ENCODE measurements at places on chromosomes 7 and 10. TPM values are rescaled to one million over a fixed set of nuclear protein-coding genes. Genes with fewer than 3 reads are reported as not detected.

RAB11FIP2 gene
- polyA plus RNA-seq: 58.7 TPM

TMEM139 gene
- polyA plus RNA-seq: 62.9 TPM

NPC1L1 gene
- polyA plus RNA-seq: 4.2 TPM

DNA sequence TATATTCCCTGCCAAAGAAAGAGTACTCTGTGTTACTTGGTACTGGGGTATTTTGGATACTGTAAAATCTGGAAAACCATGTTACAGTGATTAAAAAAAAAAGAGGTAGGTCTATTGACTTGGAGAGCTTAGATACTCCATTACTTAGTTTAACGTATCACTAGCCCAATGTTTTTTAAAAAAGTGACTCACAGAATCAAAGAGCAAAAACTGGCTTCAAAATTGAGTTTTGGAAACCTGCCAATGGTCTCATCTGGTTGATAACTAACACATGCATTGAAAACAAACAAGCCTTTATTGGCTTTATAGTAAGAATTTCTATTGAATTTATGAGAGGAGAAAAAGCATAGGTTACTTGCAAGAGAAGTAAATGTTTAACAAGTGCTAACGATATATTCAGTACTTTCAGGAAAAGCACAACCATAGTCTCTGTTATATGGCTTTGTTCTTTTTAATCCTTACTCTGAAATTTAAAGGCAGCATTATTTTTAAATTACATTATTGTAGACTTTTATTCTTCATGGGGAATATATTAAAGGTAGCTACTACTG is 563.3 kb upstream of the SORCS1 start:
- peak; percentile 31 for DNase-seq

GRCh38 chr7:44235582-44236332 is 35.0 kb downstream of the YKT6 start:
- DNase-seq: no peak

- no peak for DNase-seq
These were observed 86.3 kb downstream of the BAMBI start for GRCh38 chr10:28763471-28764170.

DNA sequence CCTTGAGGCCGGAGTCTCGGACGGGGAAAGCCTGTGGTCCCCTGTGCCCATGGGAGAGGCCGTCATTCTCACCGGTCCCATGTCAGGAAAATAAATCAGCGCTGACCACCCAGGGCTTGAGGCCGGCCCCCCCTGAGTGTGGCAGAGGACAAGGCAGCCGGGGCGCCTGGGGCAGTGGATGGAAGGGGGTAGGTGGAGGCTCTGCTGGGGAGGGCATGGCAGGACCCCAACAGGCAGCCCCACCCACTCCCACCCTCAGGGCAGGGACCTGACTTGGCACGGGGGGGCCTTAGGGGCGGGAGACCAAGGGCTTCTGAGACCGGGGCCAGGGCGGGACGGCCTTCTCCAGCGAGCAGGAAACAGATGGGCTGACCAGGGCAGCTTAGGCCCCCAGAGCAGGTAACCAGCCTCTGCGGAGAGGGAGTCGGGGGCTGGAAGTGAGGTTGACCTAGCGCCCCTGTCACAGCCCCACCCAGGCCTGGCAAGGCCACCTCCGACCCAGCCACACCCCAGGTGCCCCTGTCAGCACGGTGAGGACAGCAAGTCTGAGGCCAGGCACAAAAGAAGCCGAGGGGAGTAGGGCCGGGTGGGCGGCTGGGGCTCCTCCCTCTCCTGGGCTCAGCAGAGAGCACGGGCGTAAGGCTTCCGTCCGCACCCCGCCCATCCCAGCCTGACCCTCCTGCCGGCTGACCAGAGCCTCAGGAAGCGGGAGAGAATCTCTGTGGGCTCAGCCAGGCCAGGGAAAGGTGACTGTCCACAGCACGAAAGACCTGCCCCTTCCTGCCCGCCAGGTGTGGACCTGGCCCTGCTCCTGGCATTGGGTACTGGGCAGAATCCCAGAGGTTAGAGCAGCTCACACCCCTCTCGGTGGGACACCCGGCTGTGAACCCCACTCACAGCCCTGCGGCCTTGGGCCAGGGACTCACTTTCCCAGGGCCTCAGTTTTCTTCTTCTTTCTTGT is 87.4 kb downstream of the FOXL3 start:
- no peak for DNase-seq

- no peak for DNase-seq
These were observed 286.6 kb upstream of the NRP1 start for GRCh38 chr10:33621101-33621500.

DNA sequence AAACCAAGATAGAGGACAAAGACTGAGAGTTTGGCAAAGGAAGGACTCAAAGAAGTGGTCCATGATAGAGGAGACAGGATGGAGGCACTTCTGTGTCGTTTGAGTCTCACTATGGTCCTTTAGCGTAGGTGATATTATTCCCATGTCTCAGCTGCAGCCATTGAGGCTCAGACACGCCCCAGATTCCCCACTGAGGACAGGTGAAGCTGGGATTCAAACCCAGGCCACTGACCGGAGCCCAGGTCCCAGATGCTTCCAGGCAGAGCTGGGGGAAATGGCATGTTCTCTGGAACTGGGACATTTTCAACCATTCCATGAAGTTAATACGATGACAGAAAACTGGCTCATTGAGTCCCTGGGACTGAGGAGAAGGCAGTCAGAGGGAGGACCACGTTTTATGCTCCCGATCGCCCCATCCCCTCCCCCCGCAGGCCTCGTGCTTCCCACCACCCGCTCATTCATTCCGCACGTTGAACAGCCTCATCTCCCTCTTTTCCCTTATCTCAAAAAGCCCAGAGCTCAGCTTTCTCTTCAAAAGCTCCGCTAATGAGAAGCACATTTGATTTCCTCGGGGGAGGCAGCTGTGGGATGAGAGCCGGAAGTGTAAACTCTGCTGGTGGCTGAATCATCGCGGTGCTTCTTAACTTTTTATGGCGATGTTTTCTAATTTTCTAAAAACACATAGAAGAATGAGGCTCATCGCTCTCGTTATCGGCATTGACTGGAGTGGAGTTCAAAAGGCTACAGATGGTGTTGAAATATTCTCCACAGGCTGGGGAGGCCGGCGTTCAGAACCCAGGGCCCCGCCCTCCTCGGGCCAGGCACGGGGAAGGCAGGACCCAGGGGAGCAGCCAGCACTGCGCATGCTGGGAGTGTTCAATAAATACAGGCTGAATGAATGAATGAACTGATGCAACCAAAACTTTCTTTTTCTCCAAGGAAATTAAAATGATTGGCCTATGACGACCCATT is 64.0 kb downstream of the OAT start:
- DNase-seq: peak; percentile 58

GRCh38 chr10:116752563-116752962 is 10.2 kb upstream of the HSPA12A start:
- DNase-seq: no peak

DNA sequence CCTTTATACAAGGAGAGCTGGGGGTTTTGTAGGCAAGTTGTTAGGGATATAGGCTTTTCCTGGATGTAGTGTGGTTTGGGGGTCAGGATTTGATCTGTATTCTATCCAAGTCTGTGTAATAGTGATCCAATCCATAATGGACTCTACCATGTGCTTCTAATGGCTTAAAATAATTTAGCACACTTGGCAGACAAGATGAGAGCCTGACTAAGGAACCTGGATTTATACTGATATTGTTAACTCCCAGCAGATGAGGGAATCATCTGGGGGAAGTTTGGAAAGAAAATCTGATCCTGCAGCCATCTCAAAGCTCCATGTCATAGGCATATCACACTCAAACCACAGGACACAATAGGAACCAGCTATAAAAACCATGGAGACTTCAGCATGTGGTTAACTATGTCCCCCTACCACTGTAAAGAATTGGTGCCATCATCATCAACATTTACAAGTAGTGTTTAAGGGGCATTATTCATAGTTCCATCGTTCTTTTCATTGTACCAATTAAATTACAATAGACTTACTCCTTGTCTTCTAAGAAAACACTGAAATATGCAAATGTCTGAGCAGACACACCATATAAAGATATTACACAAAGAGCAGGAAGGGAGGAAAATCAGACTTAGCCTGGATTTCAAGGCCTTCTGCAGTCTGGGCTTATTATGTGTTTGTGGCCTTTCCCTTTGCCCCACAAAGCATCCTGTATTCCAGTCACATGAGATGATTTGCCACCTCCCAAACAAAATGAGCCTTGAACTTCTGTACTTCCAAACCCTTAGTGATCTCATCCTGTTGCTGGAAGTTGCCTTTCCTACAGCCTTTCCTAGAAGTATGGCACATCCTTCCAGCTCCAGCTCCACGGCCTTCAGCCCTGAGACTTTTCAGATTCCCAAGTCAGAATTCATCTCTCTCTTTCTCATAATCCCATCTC is 22.5 kb upstream of the HPS1 start:
- DNase-seq: no peak

GRCh38 chr10:49598164-49598856 is 11.8 kb upstream of the SLC18A3 start:
- DNase-seq: no peak

GRCh38 chr10:100887761-100888296 is 24.9 kb upstream of the SLF2 start:
- DNase-seq: no peak

Measured in renal pelvis (tissue), 12 donors.